NCI-H187 (cell line): ENCODE measurements at places on chromosomes 16 and 17.

DNA sequence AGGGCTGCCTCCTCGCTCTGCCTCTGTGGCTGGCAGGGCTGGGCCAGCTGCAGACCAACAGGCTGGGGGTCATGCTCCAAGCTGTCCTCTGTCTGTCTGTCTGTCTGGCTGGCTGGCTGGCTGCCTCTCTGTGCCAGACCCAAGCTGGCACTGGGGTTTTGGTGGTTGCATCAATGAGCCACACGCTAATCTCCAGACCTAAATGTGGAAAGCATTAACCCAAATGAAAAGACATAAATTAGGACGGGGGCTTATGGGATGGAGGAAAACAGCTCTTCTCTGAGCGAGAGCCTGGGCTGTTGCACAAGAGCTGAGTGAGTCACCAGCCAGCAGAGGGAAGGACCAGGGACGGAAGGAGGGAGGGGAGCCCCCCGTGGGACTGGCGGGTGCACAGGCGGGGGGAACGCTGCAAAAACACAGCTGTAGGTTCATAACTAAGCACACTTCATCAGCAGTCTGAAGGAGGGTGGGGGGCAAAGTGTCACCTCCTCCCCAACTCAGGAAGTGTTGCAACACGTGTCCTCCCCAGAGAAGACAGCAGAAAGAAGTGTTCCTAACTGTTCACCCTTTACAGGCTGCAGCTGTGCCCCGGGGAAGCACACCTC, 83.4 kb downstream of the GAS7 start:
- no peak for DNase-seq

GRCh38 chr16:81212830-81213465, 25.5 kb upstream of the BCO1 start:
- no peak for DNase-seq

- no peak for DNase-seq
Measured at GRCh38 chr17:22484826-22485225, 792.5 kb downstream of the KCNJ18 start.

- DNase-seq, result no peak
Measured at GRCh38 chr16:17101646-17102045, 369.1 kb downstream of the XYLT1 start.

DNA sequence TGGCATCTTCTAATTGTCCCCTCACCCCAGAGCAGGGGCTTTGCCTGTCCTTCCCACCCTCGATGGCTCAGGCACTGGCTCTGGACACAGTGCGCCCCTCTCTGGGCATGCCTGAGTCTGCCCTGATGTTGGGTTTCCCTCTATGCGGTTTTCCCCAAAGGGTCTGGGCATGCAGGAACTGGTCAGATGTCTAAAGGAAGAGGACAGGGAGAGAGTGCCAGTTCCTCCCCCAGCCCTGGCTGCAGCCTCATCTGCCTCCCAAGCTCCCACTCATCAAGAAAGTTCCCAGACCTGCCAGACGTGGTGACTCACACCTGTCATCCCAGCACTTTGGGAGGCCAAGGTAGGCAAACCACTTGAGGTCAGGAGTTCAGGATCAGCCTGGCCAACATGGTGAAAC, 41.3 kb upstream of the PABPN1L start:
- DNase-seq, result no peak

DNA sequence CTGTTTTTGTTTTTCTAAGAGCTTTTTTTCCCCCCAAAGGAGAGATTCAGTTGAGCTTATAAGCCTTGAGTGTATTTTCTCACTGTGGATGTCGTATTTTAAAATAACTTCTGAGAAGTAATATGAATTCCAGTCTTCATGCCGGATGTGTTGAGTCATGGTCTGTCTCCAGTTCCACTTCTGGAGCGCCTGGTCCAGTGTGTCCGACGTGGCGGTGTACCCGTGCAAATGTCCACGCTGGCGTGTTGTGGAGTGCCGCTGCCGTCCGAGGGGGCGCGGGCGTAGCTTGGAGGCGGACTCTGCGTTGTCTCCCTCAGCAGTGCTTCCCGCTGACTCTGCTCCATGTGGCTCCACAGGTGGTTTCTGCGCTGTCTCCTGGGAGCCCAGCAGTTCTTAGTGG, 60.9 kb upstream of the ZNF750 start:
- no peak for DNase-seq

DNA sequence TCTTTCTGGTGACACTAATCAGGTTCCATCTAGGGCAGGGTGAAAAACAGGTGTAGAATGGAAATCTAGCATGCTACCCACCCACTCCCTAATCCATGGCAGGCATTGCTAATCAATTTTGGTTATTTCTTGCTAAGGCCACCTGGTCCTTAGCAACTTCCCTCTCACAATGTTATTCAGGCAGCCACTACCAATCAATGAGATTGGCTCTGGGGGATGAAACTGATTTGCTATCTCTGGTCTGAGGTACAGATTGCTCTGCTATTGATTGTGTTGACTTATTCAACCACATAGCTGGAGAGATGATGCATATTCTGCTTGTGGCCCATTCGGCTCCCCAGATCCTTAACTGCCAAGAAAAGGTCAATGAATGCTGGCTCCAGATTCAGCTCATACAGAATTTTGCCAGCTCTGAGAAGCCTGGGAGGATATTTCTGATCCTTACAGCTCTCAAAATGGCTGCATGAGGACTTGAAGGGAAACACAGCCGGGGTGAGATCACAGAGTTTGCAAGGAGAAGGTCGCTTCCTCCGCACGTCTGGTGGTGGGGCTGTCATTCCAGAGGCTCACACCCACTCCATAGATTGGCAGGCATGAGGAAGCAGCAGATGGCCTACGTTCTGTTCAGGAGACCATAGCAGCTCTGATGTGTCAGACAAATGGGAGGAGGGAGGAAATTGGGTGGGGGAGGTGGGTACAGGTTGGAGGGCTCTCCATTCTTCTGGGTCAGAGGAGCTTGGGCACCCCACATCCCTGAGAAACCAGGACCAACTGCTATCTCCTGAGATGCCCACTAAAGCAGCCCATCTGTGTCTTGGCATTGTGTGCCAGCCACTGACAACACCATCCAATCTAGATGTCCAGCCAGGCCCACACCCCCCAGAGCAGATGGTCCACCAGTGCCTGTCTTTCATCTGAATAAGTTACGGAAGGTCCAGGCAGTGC, 22.3 kb downstream of the SEZ6 start:
- no peak for DNase-seq

DNA sequence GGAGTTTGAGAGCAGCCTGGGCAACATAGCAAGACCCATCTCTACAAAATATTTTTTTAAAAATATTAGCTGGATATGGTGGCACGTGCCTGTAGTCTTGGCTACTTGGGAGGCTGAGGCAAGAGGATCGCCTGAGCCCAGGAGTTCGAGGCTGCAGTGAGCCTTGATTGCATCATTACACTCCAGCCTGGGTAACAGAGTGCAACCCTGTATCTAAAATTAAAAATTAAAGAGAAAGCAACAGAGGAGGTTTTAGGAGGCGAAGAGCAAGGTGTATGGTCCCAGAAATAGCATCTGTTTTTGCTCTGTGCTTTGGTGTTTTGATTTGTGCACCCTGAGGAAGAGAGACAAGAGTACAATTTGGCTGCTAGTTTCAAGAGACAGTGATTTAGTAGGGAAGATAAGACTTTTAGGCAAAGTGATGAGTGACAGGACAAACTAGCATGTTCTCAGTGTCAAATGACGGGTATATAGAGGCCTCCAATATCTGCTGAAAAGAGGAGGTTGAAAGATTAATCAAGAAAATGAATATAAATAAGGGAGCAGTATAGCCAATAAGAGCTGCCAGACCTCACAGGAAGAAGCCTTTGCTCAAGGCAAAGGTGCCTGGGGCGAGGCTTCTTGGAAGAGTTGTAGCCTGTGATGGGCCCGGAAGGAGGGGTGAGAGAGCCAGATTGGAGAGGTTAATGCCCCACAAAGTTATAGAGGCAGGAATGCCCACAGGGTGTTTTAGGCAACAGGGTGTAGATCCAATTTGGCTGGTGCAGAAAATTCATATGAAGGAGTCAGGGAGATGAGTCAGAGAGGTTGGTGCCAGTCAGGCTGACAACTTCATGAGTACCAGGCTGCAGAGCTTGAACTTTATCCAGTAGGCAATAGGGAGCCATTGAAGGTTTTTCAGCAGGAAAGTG, 11.4 kb downstream of the HLF start:
- DNase-seq, result no peak

DNA sequence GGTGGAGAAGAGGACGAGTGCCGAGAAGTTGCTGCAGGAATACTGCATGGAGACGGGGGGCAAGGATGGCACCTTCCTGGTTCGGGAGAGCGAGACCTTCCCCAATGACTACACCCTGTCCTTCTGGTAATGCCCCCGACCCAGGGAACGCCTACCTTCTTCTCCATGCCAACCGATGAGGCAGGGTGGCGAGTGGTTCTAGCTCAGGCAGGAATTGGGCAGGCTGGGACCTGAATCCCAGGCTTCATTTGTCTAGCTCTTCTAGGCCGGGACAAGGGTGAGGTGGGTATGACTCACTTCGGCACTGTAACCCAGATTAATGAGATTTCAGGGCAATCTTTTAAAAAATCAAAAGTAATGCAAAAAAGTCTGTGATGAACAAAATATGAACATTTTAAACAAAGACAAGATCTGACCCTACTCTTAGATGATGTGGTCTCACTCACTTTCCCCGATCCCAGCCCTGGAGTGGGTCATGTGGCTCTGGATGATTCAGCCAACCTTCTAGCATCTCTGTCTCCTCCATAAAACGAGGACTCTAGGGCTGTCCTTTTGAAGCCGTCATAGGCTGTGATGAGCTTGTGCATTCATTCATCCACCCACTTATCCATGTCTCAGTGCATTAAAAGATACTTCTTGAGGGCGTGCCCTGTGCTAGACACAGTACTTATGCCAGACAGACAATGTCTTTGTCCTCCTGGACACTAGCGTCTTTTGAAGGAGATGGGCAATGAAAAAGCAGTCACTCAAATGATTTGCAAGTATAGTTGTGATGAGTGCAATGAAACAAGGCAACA, 102.6 kb downstream of the SDR42E1 start:
- no peak for DNase-seq

GRCh38 chr16:4182581-4183236, 59.2 kb downstream of the SRL start:
- DNase-seq, result no peak
